Activated T-helper 1 cell treated with anti-CD3 and anti-CD28 coated beads, Interleukin-2, amount 50 U/mL, for 16 hours (primary cell): ENCODE measurements at places on chromosomes 1 and 21.

DNA sequence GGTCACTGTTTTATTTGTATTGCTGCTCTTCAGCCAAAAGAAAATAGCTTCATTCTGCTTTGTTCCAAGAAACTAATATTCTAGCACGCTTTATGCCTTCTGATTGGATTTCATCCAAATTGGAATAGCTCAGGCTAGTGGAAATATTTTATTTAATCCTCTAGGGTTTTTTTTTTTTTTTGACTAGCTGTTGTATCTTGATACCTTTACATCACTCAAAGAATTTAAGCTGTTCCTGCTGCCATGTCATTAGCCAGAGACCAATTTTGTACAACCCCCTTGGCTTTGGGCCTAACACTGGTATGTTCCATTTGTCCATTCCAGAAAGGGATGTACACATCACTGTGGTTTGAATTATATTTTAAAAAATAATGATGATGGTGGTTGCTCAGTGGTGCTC, 103.0 kb downstream of the DISC1 start:
- no peak for DNase-seq

DNA sequence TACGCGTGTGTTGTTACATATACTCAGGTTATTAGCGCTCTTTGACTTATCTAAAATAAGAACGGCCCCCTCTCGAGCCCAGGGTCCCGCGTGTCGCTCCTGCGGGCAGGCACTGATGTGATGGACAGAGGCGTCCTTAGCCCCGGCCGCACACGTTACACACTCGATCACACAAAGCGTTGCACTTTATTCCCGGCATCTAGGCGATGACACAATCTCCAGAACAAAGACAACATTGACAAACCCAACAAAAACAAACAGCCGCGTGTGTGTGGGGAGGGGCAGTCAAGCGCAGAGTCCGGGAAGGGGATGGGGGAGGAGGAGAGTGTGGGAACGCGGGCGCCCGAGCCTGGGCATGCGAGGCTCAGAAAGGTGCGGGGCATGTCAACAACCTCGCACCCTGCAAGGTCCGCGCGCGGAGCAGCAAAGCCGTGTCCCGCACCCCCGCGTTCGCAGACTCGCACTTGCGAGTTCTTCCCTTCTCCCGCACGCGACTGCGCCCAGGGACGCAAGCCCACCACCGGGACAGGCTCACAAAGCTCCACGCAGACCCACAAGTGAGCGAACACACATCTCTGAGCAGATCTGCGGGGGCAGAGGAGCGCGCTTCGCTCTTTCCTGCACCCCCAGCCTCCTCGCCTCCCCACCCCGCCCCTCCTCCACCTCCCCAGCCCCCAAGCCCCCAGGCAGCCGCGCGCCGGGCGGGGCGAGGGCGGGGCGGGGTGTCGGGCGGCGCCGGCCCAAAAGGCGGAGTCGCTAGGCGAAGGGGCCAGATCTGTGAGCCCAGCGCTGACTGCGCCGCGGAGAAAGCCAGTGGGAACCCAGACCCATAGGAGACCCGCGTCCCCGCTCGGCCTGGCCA, at the start of gene EFNA1:
Gene EFNA1, plus strand, starts transcription at position 772 of the 862 bp plus-strand sequence. CDS start 102 bp downstream, outside the sequence.
- DNase-seq = no peak

- DNase-seq = no peak
Observed at GRCh38 chr1:166272851-166273250, 106.0 kb upstream of the FAM78B start.

DNA sequence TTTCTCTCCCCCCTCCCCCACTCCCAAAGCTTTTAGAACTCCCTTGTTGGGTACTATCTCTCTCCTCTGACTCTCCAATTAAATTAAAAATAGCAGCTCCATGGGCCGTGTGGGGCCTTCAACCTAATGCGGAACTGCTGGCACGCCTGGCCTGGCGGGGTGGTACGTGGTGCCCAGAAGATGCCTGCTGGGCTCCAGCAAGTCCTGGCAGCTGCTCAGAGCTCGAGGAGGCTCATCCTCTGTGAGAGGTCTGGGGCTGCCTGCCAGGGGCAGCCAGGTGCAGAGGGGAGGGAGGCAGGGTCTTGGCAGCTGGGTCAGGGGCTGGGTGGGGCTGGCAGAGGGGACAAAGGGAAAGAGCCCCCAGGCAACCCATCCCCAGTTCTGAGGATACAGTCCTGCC, 74.4 kb downstream of the ACTL8 start:
- no peak for DNase-seq

DNA sequence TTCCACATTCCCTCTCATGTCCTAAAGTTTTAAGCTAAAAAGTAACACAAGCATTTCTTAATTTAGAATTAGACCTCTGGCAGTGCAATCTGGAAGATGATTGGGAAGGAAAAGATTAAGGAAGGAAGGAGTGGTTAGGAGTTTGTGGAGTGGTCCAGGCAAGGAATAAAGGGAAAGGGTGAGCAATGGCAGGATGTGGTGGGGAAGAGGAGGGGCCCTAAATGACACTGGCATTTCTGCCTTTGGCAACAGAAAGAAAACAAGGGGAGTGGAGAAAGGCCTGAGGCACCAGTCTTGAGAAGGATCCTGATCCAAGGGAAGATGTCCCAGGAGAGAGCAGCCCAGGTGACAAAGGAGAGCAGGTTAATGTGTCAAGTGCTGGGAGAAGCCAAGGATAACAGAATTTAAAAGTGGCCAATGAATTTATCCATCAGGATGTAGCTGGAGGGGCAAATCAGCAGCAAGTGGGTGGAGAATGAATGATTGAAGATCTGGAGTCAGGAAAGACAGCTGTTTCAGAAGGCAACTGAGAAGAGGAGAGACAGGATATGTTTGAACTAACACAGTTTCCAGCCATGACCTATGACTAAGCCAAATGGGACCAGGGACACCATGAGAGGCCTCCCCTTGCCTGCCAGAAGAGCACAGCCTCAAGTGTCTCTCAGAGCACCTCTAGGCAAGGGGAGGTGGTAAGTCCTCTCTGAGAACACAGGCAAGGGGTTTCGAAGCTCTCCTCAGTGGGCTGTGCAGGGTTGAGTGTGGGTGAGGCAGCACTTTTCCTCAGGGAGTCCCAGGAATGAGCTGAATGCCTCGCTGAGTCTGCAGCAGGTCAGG, 20.9 kb upstream of the LY9 start:
- no peak for DNase-seq

DNA sequence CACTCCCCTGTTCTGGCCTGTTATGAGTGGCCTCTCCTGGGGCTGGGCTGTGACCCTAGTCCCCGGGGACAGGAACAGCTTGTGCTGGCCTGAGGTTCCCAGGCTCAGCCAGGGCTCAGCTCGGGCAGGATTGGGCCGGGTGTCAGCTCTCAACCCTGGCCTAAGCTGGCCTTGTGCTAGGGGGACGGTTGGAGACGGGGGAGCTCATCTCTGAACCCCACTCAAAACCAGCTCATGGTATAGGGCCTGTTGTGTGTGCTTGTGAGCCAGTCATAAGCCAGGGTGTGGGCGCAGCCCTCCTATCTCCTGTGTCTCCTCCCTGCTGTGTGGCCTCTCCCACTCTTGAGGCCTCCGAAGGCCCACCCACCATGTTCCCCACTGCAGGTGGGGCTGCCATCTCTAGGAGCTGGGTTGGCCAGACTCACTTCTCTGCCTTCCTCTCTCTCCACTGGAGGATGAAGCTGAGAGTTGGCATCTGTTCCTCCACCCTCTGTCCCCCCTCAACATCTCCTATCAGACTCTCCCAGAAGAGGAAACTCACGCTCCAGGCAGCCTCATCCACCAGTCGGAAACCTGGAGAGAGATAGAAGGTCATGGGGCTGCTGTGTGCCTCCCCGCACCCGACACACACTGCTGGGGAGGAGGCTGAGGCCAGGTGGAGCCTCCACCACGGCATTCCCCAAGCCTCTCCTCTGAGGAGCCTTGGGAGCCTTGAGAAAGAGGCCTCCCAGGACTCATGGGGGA, 1.4 kb downstream of the PEAR1 start:
- DNase-seq = no peak

DNA sequence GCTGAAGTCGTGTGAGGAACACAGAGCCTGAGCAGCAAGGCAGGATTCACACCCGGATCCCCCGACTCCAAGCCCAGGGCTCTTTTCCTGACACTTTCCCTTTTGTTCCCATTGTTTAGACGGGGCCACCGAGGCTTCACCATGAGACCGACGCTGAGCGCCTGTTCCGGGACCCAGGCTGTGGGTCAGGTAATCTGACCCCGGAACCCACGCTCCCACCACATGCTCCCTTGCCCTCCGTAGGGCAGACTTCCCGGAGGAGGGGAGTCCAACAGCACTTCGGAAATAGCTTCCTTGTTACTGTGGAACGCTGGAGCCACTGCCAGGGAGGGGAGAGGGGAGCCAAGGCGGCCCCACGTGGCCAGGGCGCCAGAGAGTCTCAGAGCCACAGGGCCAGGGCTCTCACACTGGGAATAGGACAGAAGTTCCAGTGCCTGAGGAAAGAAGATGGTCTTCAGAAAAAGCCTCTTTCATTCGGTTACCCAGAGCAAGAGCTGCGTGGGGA, 18.4 kb downstream of the RUNX3 start:
- DNase-seq = no peak

- no peak for DNase-seq
Observed at GRCh38 chr1:212852105-212852688, 4.7 kb upstream of the SPATA45 start.

- no peak for DNase-seq
Observed at GRCh38 chr21:31482460-31482859, 138.4 kb upstream of the TIAM1 start.

DNA sequence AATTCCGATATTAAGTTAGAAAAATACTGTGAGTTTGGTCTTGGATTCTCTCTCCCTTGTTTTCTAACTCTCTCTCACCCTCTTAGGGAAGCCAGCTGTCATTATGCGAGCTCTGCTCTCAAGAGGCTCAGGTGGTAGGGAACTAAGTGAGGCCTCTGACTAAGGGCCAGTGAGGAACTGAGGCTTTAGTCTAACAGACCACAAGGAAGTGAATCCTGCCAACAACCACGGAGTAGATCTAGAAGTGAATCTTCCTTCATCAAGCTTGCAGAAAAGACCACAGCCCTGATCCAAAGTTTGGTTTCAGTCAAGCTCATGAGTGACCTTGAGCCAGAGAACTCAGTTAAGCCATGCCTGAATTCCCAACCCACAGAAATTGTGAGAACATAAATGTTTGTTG, 180.1 kb upstream of the PRMT6 start:
- no peak for DNase-seq

DNA sequence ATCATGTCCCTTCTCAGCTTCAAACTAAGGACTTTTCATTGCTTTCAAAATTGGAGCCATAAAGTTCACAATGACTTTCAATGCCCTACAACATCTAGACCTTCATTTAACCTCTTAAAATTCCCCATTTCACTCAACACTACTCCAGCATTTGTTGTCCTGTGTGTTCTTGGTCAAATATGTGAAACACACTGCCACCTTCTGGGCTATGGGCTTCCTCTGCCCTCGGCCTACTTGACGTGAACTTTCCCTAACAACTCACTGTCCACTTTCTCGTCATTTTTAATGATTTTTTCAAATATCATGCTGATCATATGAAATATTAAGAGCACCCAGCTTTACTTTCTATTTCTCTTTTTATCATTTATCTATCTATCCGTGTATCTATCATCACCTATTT, 2018.4 kb downstream of the NCAM2 start:
- no peak for DNase-seq

DNA sequence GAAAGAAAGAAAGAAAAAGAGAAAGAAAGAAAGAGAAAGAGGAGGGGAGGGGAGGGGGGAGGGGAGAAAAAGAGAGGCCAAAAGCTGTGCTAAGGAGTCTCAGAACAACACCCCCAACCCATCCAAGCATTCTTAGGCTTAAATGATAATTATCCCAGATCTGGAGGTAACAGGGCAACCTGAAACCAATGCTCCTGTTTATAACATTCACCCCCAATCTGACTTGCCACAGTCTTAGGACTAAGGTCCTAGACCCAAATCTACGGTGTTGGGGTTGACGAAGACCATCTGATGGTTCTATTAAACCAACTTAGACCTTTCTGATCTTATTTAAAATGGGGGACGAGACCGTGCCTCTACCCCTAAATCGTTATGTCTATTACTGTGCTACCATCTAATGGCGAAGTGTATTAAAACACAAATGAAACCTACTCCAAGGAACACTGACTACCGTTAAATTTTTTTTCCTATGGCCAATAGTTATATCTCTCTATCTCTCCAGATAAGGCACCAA, 119.3 kb upstream of the CDC42BPA start:
- DNase-seq = no peak

GRCh38 chr1:220198186-220199005, 73.9 kb downstream of the RAB3GAP2 start:
- no peak for DNase-seq

DNA sequence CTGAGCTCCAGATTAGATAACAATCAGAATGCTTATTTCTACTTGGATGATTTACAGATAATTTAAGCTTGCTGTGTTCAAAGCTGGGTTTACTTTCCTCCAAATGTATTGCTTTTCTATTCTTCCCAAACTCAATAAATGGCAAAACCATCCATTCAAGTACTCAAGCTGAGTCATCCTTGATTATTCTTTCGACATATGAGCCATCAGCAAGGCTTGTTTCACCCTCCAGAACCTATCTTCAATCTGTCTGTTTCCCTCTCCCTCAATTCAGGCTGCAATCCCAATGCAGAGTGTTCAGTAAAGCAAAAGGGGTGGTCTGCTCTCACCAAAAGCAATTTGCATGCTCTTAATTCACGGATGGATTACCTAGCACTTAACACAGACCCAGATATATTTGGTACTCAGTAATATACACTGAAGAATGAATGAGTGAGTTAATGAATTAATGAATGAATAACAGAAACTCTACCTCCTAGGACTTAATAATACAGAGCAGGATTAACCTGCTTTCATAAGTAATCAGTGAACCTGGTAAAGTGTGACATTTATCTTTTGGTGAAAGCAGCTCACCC, 41.9 kb downstream of the DDR2 start:
- no peak for DNase-seq

- DNase-seq = no peak
Observed at GRCh38 chr1:25666460-25666859, 49.9 kb downstream of the MAN1C1 start.

DNA sequence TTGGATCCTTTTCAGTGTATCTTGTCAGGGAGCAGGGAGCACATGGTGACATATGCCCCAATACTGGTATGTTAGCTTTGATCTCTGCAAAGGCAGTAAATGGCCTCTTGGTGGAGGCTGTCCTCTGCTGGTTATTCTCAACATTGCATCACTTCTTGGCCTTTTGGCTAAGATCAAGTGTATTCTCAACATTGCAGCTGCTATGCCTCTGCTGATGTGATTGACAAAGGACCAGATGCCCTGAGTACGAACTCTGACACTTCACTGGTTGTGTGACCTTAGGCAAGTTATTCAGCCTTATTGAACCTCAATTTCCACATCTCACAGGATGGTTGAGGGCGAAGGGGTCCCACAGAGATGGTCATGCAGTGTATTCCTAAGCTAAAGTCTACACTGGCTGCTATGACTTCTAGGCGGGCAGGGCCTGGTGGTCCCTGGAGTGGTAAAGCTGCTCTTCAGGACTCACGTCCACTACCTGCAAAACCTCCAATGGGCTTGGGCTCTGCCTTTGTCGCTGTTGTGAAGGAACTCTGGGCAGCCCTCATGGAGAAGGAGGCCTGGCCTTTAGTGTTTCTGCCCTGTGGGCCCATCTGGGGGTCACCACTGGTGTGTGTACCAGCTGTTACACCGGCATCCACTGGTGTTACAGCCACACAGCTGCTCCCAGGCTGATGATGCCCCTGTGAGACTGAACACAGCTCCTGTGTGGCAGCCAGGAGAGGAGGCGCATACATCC, 64.8 kb downstream of the DNTTIP2 start:
- DNase-seq = no peak

- no peak for DNase-seq
Observed at GRCh38 chr1:5915587-5916571, 76.3 kb downstream of the NPHP4 start.
